ENCODE measurements at places on chromosomes 1 and 21.

- DNase-seq, result no peak
Observed at GRCh38 chr1:54619749-54620148, 3.6 kb downstream of the FAM151A start.

DNA sequence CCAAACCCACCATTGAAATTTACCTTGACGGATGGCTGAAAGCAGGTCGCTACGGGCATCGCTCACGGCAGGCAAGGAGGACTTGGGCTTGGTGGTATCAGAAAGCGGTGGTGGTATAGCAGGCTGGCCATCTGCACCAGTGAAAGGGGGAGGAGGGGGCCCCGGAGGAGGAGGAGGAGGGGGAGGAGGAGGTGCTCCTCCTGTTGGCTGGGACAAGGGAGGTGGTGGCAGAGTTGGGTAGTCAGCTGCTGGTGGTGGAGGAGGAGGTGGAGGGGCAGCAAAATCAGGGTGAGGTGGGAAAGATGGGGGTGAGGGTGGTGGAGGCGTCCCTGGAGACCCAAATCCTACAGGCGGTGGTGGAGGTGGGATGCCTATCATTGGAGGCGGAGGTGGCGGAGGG, 17.2 kb downstream of the GPR3 start:
- DNase-seq, result no peak

GRCh38 chr1:64598100-64598571, 128.2 kb downstream of the CACHD1 start:
- peak; percentile 82 for DNase-seq

DNA sequence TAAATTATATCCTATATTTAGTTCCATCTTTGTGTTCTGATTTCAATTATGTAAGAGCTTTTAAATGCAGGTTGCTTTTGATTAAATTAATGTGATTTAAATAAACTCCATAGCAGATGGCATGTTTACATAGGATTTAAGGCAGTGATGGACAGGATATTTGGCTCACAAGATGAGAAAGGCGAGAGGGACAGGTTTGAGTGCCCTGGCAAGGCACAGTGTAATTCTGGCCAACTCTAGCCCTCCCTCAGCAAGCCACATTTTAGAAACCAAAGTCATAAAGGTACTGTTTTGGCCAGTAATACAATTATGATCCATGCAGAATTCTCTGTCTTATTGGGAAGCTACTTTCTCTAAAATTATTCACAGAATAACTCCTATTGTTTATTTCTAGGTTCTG, 50.6 kb upstream of the C1orf146 start:
- no peak for DNase-seq

DNA sequence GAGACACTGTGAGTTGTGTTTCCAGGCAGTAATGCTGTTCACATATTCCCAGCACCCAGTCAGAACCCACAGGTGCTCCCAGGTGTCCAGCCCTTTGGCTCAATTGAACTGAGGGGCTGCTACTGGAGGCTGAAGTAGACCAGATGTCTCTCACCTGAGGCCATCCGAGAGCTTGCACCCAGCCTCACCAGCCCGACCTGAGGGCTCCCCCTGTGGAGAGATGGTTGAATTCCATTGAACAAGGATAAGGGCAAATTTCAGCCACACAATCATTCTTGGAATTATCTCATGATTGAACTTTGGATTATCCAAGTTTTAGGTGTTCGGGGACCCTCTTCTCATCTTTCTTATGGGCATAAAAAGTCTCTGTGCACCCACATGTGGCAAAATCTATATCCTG, 52.1 kb downstream of the OBSCN start:
- no peak for DNase-seq

DNA sequence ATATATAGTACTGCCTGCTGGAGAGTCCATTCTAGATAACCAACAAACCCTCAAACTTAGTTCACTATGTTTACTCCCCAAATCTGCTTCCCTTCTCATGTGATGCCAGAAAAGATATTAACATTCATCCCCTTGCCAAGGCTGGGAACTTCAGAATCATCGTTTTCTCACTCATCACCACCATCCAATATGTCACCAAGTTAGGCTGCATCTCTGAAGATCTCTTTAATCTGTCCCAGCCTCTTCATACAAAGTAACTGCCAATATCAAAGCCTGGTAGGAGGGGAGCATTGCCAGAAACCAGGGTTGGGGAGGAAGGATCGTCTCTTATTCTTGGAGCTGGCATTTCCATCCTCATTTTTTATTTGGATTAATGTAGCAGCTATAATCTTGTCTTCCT, 71.6 kb downstream of the XCL2 start:
- no peak for DNase-seq

DNA sequence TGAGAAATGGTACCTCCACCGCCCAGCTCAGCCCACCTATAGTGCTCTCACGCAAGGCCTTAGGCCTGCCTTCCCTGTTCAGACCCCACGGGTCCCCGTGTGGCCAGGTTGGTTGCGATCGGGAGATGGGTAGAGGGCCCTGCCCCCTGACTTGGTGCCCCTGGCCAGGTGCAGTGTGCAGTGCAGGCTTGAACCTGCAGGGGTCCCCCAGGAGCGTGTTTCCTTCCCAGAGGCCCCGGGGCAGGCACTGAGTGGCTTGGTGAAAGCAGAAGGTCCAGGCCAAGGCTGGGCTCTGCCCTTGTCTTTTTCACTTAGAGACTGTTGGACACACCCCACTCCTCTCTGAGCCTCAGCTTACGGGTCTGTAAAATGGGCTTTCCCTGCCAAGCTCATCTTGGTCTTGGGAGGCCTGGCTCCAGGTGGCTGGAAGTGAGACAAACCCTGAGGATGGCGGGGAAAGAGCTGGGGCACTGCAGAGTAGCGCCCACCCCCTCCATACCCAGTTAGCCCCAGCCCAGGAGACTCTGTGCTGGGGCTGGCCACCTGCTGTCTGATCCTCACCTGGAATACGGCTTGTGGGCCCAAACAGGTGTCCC, 9.3 kb upstream of the HES5 start:
- no peak for DNase-seq

DNA sequence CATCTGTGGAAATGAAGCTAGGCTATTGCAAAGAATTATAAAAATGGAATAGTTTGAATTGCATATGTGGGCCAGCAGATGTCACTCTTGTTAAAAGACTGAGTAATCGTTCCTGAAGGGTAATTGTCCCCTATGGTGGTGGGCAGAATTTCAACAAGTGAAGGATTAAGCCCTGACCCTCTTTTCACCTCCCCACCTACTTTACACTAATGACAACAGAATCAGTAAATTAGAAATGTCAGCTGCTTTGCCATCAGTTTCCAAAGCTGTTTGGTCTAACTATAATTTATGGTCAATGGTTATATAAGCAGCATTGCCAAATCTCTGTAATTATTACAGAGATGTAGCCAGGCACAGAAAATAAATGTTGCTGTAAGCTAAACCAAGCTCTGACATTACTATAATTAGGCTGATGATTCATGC, 898.6 kb downstream of the AMY1C start:
- DNase-seq, result peak; percentile 11

DNA sequence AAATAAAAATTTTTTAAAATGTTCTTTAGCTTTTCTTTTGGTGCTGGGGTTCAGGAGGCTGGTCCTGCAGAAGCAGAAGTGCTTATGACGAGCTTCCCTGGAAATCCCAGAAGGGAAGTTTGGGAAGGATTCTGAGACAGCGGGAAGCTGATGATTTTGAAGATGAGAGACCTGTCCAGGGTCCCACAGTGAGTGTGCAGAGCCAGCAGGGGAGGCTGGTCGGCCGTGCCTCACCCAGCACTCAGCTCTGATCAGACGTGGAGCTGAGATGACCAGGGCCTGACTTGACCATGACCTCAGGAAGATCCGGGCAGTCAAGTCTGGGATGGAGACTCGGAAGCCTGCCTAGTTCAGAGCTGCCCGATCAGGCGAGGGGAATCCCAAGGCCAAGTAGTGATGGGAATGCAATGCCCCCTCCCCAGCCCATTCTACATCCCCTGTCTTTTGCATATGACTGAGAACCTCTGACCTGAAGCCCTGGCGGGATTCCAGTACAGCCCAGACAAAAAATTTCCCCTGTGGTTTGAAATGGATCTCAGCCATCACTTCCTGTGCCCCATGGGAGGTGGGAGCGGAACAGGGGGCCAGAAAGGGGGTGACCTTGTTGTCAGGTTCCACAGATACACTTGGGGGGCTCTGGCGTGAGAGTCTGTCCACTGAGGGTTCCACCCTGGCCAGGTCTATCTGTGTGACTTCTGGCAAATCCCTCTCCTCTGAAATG, 96.8 kb upstream of the RUNX3 start:
- DNase-seq, result no peak

GRCh38 chr1:116832308-116832931, 77.3 kb upstream of the PTGFRN start:
- no peak for DNase-seq

- peak; percentile 59 for DNase-seq
Observed at GRCh38 chr1:165883056-165883455, 55.6 kb downstream of the UCK2 start.

DNA sequence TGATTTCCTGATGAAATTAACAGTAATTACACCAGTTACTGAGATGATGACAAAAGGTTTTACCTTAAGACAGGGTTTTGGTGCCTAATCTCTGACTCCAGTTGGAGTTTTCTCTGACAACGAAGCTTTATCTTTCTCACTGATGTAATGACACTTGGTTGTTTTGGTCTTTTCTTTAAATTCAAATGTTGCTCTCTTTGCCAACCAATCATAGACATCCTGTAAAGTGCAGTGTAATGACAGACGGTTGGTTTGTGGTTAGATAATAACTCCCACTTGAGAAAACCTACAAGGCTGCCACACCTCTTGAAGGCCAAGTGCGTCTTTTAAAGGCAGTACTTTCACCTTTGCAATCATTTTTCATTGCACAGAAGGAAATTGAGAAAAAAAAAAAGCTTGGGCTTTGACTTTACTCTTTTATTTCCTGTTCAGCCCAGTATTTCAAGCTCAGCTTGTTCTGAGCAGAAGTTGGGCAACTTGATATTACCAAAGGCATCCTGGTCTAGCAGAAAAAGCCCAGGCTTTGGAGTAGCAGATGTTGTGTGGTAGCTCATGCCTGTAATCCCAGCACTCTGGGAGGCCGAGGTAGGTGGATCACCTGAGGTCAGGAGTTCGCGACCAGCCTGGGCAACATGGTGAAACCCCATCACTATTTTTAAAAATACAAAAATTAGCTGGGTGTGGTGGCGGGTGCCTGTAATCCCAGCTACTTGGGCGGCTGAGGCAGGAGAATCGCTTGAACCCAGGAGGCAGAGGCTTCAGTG, 14.9 kb downstream of the PDIK1L start:
- peak; percentile 45 for DNase-seq

GRCh38 chr1:2965676-2966075, 55.6 kb upstream of the ACTRT2 start:
- no peak for DNase-seq

DNA sequence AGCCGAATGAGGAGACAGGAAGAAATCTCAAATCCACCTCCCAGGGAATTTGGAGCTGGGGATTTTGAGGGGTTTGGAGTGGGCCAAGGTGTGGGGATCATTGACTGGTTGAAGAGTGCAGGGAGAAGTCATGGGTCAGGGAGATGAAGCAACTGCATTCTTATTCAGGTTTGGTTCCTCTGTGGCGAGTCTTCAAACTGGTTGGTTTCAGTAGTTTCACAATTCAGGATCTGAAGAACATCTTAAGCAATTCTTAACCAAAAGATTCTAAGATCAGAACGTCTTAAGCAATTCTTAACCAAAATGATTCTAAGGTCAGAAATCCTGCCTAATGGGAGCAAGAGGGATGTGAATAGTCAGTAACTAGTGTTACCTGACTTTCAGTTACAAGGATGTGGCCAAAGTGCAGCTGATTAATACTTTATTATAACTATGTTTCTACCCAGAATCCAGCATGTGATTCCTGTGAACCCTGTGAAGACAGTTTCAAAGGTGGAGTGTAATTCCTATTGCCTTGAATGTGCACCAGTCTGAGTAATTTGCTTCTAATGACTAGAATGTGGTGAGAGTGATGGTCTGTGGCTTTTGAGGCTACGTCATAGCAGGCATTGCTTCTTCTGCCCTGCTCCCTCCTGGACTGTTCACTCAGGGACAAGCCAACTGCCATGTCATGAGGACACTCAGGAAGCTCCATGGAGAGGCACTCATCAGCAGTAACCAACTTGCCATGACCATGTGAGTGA, 61.2 kb downstream of the OLFML3 start:
- DNase-seq, result peak; percentile 49

DNA sequence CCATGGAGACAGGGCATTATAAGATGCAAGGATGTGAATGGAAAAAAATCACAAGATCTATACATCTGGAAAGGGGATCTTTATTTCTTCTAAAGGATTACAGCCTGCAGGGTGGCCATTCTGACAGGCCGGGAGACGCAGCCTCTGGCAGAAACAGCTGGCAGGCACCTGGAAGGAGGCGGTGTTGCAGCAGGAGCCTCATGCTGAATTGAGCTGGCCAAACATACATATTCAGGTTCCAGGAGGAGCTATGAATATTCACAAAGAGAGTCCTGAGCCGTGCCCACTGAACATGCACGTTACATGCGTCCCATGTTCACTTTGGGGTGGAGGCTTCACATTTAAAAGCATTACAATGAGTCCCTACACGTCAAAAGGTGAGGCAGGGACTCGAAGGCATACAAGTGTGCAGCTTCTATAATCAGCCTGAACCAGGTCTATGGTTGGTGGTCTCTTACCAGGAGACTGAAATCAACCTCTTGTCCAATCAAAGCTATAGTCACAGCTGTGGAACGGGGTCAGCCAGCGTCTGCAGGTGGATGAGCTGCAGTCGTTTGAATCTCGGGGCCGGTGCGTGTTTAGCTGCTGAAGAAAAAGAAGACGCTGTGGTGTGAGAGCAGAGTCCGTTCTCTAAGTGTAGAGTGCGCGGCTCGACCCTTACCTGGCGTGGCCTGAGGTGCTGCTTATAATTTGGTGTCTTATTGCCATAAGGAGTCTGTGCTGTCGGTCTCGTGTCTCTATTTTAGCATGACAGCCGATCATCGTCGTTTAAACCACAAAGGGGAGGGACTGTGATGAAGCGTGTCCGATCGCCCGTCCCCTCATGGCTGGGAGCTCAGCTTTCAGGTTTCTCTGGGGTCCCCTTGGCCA, 183.0 kb downstream of the ETS2 start:
- DNase-seq, result no peak

- DNase-seq, result peak; percentile 1
Observed at GRCh38 chr1:213985209-213986019, 2.4 kb upstream of the PROX1 start.

DNA sequence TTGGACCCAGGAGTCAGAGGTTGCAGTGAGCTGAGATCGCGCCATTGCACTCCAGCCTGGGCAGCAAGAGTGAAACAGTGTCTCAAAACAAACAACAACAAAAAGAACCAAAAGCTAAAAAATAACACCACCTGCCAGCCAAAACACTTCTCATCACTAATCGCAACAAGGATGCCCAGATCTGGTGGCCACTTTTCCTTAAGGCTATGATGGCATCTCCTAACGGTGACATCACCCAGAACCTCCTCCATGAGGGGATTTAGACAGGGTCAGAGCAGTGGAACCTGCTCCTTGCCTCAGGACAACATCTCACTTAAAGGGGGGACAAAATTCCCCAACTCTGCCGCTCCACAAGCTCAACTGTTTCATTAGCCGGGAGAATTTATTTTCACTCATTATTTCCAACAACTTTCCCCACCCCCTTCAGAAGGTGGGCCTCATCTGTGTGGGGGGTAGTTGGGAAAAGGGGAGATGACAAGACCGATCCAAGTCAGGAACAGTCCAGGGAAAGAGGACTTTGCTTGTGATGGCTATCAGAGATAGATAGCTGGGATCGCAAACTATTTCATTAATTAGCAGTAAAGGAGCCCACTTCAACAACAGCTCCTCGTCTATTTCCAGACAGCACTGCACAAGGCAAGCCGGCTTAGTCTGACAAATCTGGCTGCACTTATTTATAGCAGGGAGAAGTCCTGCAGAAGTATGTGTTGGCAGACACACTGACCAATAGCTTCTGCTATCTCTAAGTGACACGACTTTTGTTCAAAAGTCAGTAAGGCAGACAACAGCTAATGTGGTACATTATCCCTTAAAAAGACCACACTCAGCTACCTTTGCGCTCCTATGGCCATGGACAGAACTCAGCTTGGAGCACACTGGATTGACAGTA, 2.6 kb downstream of the PABPC4 start:
- DNase-seq, result peak; percentile 30

Measured in fibroblast of skin of right biceps (primary cell).